ENCODE measurements at places on chromosomes 2 and 18. TPM values are rescaled to one million over a fixed set of nuclear protein-coding genes. Genes with fewer than 3 reads are reported as not detected.

DNA sequence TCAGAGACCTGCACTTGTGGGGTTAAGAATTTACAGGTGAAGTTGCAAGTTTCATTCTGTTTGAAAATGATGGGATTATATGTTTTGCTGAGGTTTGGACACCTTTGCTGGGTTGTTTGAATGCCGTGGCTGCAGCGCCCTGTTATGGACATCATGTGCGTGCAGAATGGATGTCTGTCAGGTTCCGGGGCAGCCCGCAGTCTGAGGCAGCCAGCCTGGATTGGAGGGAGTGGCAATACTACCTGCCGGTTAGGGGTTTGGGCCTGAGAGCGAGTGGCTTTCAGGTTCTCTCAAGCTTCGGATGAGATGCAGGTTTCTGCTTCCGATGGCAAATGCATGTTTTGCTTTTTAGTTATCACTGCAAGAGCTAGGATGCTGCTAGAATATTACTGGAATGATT lies 1.1 kb downstream of the CASP8 start:
- no peak for DNase-seq

DNA sequence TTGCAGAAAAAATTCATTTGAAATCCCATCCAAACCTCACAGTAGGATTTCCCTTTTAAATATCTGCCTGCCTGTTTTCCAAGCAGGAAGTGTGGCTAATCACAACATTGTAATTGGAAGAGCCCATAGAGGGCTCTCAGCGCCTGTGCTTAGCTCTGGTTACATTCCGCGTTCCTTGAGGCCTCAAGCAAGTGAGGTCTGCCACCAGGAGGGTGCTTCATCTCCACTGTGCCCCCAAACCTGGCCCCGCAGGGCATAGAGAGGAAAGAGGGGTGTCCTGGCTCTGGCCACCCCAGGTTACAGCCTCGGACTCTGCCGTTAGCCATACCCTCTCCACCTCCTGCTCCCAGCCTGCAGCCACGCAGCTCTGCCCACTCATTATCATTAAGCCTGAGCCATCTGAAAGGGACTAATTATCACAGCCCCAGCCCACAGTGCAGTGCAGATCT lies 214.8 kb downstream of the SP3 start:
- peak; percentile 33 for DNase-seq

The OXER1 gene
- under 0.01 TPM for total RNA-seq

DNA sequence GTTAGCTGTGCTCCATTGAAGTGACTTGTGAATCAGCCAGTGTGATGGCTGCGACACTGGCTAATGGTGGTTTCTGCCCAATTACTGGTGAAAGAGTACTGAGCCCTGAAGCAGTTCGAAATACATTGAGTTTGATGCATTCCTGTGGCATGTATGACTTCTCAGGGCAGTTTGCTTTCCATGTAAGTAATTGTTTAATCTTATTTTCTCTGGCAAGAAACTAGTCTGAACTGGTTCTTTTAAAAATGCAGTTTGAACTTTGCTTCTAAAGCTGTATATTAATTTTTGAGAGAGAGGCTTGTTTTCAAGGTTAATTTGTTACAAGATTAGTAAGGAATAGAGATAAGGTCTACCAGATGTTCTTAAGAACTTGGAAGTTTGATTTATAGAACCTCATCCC lies 46.7 kb downstream of the GLS start:
- DNase-seq: peak; percentile 33

The GCA gene
- total RNA-seq: 2.3 TPM

- no peak for DNase-seq
These were observed 23.6 kb downstream of the MALT1 start for GRCh38 chr18:58694720-58695468.

- peak; percentile 70 for DNase-seq
These were observed 41.6 kb downstream of the PKDCC start for GRCh38 chr2:42089340-42089925.

DNA sequence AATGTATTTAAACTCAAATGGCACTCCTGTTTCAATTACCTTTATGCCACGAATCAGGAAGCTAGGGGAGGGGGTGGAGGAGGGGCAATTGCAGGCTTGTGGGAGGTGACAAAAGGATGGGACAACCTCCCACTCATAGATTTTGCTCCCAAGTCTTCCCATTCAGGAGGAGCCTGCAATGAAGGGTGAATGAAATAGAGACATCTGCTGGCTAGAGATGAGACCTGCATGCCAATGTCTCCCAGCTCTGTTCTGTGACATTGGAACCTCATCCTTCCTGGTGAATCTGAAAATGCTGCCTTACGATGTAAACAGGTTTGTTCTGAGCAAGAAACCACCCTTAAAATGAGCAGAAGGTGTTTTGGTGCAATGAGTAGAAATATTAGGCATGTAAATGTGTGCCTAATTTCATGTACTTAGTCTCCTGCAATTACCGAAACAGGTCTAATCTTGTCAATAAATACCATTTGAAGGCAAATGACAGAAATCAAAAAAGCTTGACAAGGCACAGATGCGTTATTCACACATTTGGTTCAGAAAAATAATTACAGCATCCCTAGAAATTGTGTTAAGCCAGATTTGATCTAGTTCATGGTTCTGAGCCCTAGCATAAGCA lies 2.7 kb upstream of the PID1 start:
- DNase-seq: peak; percentile 86

The RNASEH1 gene
- 48.3 TPM for total RNA-seq

The CHAC2 gene
- total RNA-seq: 5.2 TPM

DNA sequence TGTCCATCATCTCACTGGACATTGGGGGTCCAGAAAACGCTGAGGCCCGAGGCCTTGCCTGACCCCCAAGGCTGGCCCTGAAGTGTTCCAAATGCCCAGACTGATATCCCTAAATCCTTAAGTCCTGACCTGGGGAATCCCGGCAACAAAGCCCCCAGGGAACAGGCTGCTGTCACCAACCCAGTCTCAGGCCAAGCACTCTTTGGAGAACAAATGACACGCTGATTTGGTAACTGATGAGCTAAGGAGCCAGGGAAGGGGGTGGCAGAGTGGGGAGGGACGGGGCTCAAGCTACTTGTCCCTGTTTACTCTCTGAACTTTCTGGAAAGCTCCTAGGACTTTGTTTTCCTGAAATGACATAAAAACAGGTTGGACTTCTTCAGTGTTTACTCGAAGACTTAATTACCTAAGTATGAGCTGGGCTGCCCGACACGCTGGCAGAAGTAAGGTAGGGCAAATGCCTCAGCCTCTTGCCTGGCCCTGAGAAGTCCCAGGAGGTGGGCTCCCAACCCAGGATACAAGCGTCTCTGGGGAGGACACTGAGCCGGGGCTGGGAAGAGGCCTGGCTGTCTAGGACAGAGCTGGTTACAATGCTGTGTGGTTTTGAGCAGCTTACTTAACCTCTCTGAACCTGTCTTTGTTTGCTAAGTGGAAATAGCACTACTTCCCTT lies 105.5 kb upstream of the GLI2 start:
- no peak for DNase-seq

DNA sequence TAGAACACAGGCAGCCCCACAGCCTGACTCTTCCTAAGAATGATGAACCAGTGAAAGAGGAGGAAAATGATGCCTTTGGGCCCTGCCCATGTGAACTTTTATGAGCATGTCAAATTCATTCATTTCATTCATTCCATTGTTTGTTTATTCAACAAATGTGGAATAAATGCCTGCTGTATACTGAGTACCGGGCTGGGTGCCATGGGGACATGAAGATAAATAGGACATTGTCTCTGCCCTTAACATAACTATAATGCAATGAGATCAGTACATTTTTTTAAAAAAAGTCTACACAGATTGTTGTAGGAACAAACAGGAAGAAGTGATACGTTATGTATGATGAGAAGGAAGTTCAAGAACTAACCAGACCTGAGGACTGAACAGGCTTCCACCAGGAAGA lies 14.7 kb downstream of the MREG start:
- DNase-seq: no peak

DNA sequence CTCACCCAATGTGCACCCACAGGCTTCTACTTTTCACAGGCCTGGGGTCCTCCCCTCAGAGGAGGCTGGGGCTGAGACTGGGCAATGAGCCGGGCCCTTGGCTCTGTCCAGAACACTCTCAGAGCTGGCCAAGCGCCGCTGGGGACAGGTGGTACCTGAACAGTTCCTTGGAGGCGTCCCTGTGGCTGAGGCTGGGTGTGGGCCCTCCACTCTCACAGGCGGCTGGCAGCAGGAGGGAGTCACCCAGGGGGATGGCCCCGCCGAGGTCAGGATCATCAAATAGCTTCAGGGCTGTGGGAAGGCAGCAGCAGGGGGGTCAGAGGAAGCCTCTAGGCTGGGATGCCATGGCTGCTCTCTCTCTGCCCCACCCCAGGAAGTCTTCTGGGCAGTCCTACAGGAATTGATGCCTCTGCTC lies 27.1 kb downstream of the HS1BP3 start:
- no peak for DNase-seq

GRCh38 chr2:231342061-231342711 lies 53.3 kb upstream of the B3GNT7 start:
- no peak for DNase-seq

The CTNNA2 gene
- not detected for total RNA-seq

The FBXO36 gene
- total RNA-seq: 3.9 TPM

The MC5R gene
- not detected for total RNA-seq

DNA sequence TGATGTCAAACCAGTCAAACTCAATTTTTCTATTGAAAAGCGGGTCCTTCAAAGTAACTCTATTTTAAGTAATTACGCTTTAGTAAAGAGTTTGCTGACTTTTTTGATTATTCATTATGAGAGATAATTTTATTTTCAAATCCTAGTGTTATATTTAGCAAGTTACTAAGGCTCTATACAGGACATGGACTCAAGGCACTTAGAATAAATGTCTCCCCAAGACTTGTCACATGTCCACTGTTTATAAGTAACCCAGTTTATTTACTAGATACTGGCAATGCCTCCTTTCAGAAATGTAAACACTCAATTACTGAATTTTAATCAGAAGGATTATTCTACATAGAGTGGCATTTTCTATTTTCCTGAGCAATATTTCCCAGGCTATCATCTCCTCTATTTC lies 638.1 kb downstream of the ERBB4 start:
- DNase-seq: no peak

DNA sequence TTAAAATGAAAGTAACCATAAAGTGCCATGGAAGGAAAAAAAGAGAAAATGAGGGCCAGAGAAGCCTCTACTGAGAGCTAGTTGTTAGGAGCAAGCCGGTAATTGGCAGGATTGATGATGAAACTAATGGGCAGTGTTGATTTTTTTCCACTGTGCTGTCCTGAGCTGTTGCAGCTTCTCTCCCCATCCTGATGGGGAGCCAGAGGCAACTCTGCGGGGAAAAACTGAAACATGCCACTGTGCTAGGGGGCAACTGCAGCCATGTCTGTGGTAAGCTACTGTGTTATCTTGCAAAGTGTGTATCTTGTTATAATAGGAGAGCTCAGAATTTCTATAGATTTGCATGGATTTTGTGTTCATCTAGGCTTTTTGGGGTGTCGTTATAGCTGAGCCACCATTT lies 487.9 kb downstream of the STK39 start:
- no peak for DNase-seq

DNA sequence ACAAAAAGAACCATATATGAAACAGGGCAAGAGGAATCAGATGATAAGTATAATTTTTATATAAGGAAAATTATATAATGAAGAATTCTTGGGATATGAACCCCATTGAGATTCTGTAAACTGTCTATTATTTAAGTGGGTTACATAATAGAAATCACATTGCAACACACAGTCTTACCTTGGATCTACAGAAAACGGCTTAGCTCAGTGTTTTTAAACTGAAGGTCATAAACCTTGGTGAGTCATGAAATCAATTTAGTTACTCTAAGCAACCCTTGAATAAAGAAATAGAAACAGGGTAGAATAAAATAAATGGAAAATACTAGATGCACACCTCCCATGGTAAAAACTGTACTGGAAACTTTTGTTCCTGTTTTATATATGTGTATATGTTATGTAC lies 50.7 kb downstream of the METTL8 start:
- DNase-seq: peak; percentile 49

DNA sequence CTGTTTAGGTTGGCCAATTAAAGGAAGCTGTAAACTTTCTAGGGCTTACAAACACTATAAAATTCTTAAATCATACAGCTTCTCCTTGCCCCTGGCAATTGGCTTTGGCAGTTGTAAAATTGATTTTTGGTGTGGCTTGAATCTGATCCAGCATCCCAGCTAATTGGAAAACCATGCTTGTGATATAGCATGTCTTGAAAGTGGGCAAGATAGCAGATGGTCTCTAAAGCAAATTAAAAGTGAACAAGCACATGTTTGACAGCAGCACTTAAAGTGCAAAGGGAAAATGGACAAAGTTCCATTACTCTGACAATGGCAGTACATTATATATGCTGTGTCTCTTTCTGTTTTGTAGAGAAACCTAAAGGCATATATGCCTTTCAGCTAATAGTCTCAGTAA lies 302.9 kb upstream of the NXPH2 start:
- no peak for DNase-seq

The ERFE gene
- total RNA-seq: 0.86 TPM

The GMCL1 gene
- total RNA-seq: 6.8 TPM

The PLGLB1 gene
- 0.32 TPM for total RNA-seq

- peak; percentile 88 for DNase-seq
These were observed 16.7 kb downstream of the PKDCC start for GRCh38 chr2:42064417-42064942.

DNA sequence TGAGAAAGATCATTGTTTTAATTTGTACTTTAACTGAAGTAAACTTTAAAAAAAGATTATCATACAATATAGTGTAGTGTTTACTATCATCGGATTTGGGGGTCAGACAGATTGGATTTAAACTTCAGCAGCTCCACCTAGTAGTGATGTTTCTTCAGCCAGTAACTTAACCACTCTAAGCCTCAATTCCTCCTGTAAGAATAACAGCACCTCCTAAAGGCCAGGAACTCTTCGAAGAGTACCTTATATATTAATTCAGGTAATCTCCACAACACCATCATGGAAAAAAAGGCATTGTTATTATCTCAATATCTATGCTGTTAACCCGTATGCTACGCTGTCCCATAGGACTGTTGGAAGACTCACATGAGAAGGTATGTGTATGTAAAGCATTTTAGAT lies 69.0 kb upstream of the DLGAP1 start:
- no peak for DNase-seq

DNA sequence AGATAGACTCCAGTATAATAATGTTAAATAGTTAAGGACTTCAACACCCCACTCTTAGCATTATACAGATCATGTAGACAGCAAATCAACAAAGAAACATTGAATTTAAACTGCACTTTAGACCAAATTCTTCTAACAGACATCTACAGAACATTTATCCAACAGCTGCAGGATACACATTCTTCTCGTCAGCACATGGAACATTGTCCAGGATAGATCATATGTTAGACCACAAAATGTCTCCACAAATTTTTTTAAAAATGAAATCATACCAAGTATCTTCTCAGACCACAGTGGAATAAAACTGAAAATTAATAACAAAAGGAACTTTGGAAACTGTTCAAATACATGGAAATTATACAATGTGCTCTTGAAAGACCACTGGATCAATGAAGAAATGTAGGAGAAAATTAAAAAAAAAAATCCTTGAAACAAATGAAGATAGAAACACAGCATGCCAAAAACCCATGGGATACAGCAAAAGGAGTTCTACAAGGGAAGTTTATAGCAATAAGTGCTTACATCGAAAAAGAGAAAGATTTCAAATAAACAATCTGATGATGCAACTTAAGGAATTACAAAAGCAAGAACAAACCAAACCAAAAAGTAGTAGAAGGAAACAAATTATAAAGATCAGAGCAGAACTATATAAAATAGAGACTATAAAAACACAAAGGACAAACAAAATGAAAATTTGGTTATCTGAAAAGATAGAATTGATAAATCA lies 12.3 kb upstream of the SPP2 start:
- peak; percentile 36 for DNase-seq
